T follicular helper cell (primary cell): ENCODE measurements at places on chromosomes 16 and 17.

DNA sequence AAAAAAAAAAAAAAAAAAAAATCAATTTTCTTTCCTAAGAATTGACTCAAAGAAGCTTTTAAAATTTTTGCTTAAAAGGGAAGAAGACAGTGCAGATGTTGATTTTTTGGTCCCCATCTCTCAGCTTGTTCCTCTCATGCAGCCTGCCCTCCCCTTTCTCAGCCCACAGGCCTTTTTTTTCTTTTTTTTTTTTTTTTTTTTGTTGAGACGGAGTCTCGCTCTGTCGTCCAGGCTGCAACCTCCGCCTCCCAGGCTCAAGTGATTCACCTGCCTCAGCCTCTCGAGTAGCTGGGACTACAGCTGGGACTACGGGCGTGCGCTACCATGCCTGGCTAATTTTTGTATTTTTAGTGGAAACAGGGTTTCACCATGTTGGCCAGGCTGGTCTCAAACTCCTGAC is 17.7 kb downstream of the YPEL2 start:
- DNase-seq: no peak

DNA sequence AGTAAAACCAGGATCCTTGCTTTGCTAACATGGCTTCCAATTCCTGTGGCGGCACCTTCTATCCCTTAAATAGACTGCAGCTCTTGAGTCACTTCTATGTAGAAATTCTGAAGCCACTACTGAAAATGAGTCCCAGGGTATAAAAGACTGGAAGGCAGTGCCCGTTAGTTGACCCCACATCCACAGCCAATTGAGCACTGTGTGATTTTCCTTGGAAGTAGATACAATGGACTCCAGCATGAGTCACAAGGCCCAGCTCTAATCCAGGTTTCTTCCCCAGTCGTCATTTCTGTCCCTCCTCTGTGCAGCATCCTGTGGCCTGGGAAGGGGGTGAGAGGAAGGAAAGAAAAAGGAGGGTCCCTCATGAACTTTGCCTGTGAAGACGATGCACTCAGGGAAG is 69.5 kb downstream of the HLF start:
- no peak for DNase-seq

- no peak for DNase-seq
These were observed 25.2 kb downstream of the C17orf67 start for GRCh38 chr17:56808503-56808902.

DNA sequence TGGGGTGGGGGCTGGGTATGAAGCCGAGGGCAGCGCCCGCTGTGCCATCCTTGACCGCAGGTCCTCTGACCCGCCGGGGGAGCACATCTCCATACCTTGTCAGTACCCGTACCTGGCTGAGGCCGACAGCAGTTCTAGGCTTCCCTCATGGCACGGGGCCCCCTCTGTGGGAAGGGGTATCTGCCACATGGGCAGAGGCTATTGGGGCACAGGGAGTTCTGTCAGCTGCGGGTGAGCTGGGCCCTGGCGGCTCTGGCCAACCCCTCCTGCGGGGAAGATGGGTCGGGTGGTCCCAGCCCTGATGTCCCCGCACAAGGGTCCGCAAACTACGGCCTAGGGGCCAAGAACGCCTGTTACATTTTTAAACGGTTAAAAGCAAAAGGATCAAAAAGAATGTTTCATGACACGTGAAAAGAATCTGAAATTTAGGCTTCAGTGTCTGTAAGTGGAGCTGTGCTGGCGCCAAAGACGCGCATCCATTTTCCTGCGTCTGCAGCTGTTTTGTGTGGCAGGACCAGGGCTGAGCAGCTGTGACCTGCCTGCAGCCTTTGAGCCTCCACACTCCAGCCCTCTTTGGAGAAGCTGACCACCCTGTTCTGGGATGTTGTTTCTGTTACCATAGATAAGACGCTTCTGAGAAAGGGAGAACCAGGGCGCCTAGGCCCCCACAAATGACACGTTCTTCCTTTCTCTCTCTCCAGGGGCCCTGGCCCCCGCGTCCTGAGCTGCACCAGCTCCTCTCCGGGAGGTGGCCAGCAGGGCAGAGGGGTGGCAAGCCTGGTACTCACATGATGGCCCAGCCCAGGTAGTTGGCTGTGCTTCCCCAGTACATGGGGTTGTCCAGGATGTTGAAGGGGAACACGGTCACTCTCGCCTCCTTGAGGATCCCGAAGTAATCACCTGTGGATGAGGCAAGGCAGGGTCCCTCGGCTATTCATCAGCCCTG is 12.7 kb upstream of the RASD1 start:
- DNase-seq: no peak

- DNase-seq: no peak
These were observed 67.9 kb upstream of the HAS3 start for GRCh38 chr16:69037373-69038160.

- DNase-seq: no peak
These were observed 126.9 kb downstream of the BRIP1 start for GRCh38 chr17:61736438-61736837.

GRCh38 chr16:85281181-85281580 is 168.9 kb upstream of the CIBAR2 start:
- no peak for DNase-seq

DNA sequence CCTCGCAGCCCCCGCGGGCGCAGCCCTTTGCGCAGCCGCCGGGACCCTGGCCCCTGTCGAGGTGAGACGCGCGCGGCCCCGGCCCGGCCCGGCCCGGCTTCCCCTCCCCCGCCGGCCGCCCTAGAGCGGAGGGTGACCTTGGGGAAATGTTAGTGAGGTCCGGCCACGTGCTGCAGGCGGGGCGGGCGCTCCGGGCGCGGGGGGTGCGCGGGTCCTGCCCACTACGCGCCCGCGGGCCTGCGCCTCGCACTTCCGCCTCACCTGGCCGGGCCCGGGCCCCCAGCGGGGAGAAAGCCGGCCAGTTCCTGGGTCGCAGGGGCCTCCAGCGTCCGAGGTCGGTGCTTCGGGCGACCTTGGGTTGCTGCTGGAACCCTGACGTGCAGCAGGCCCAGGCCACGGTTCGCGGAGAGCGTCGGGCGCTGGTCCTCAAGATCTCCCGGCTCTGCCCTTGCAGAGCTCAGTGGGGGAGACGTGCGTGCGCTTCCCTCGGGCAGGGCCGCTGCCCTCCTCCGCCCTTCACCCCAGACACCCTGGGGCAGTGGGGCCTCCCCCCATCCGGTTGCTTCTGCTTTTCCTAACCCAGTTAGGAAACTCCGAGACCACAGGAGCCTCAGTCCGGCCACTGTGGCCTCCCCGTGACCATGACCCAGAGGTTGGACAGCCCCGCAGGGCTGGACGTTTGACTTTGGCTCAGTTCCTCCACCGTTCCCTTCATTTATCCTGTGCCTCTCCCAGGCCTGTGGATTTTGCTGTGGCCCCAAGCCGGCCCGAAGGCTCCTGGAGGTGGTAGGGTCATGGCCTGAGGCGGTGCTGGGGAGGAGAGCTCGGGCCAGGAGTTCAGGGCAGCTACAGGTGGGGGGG is 791 bp downstream of the MCRIP2 start:
- no peak for DNase-seq
